CD4-positive, alpha-beta T cell treated with Interleukin-4 for 1 hour (primary cell): ENCODE measurements at places on chromosomes 6 and 20.
A peak's percentile ranks its signal among the peaks of the same experiment; 100 is the strongest.

DNA sequence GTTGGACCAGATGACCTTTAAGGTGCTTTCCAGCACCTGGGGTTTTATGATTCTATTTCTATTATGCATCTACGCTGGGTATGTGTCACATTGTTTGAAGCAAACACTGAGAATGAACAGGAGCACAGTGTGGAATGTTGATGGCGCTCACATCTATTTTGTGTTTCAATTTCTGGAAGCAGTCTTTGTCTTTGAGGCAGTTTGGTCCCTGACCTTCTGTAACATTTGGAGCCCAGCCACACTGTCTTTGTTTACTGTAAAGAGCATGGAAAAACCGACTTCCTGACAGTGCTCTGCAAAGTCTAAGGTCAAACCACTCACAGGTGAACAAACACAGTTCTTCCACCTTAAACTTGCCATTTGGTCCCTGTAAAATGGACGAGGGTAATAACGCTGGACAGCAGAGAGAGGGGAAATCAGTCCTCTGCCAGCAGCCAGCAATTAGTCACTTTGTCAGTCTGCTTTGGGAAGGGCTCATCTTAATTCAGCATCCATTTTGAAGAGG is 155.5 kb downstream of the PRL start:
- DNase-seq: no peak

DNA sequence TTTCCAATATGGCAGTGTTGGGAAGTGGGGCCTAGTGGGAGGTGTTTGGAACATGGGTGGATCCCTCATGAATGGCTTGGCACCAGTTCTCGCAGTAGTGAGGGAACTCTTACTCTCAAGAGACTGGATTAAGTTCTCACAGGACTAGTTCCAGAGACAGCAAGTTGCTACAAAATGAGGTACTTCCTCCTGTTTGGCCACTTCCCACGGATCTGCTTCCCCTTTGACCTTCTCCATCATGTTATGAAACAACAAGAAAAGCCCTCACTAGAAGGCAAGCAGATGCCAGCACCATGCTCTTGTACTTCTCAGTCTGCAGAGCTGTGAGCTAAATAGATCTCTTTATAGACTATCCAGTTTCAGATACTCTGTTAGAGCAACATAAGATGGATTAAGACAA is 3.1 kb downstream of the RSPH3 start:
- DNase-seq: no peak

DNA sequence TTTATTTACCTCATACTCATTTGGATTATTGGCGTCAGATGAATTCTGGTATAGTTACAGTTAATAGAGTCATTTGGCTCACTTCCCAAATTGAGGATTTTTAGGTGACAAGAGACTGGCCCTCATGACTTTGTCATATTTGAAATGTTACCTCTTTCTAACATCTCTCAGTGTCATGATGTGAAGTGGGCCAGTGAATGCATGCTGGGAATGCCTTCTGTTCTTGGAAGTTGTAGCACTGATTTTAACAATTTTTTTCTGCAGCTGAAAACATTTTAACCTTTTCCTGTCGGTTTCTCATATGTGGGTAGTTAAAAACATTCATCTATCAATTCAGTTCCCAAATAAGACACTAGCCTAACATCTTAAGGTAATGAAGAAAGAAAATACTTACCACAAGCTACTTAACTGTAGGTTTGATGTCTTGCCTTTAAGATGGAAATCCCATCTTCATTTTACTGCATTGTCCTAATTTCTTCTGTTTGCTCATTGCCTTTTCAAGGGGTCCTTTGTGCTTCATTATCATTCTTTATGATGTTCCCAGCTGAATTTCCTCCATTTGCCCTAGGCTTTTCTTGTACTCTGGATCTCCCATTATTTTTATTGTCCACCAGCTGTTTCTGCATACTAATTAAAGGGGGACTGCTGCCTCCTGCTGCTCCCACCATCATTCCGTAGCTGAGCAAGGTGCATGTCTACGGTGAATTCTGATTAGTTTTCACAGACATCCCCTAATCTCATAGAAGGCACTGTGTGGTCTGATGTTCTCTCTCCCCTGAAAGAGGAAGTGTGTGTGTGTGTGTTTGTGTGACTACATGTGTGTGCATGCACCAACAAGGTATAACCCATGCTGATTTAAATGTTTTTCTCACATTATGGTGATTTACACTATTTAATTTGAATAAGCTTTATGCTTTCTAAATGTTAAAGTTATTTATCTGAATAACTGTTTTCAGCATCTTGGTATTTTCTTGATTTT is 109.5 kb downstream of the B3GAT2 start:
- DNase-seq: no peak

DNA sequence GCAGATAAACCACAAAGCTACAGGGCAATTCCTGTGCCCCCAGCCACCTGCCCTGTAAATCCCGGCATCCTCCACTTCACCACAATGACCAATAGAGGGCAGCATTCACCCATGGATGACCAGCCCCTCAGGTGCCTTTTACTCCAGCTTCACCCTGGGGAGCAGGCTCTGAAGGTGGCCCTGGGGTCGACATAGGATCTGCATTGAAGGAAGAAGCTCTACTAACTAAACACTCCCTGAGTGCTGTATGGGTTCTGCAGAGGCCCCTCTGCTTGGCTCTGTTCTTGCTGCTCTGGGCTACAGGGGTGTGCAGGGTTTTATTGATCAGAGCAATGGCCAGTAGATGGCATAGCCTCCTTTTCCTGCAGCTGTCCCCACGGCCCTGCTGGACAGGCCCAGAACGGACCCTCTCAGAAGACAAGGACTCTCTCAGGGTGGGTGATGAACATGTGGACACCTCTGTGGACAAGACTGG is 20.3 kb downstream of the CST4 start:
- DNase-seq: peak; percentile 42

DNA sequence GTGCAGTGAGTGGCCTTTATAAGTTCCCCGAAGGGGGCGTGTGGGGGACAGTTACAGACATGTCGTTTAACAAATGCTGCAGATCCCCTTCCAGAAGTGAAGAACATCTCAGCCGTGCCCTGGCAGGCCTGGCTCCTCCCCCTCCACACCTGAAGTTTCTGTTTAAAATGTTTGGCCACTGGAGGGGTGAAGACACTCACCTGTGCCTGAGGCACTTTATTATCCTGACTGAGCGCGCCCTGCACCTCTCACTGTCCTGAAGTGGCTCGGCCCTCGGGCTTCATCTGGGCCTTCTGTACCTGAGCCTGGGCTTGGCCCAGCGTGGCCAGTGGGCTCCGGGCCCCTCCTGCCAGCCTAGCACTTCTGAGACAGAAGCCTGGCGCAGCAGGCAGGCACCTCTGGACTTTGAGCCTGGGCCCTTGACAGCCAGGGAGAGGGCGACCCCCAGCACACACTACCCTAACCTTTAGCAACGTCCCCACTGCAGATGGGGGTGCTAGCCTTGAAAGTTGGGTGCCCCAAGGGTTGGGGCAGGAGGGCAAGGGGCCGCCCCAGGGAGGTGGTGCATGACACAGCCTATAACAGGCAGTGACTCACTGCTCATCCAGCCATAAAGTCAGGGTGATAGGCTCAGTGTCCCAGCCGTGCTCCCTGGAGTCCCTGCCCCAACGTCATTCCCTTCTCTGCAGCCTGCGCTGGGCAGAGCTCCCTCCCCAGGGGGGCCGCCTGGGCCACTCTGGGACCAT is 13.6 kb upstream of the GATA5 start:
- no peak for DNase-seq

GRCh38 chr20:38350879-38351775 is 4.8 kb downstream of the LBP start:
- DNase-seq: no peak

DNA sequence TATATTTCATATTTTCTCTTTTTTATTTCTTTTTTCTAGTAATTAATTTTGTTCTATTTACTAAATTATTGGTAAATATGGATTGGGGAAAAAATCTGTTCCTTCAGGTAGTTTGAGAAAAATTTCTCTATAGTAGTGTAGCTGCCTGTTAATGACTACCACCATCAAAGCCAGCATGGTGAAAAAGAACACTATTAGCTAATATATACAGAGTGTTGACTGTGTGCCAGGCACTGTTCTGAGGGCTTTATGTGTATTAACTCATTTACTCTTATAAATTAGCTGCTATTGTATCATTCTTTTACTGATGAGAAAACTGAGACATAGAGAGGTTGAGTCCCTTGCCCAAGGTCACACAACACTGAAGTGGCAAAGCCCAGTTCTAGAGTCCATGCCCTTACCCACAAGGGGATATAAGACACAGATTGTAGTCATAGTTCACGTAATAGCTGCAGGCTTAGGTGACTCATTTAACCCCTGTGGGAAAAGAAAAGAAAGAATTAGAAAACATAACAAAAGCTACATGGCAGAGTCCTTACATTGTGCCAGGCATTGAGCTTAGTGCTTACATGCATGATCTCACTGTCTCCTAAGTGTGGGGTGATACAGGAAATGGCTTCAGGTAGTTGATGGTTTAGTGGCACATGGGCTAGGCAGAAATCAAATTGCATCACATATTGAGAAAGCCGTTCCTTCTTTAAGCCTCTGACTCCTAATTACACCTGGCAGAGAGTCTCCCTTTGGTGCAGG is 12.2 kb upstream of the AKIRIN2 start:
- no peak for DNase-seq

GRCh38 chr6:44225579-44226325 is 2.4 kb downstream of the SLC29A1 start:
- no peak for DNase-seq

DNA sequence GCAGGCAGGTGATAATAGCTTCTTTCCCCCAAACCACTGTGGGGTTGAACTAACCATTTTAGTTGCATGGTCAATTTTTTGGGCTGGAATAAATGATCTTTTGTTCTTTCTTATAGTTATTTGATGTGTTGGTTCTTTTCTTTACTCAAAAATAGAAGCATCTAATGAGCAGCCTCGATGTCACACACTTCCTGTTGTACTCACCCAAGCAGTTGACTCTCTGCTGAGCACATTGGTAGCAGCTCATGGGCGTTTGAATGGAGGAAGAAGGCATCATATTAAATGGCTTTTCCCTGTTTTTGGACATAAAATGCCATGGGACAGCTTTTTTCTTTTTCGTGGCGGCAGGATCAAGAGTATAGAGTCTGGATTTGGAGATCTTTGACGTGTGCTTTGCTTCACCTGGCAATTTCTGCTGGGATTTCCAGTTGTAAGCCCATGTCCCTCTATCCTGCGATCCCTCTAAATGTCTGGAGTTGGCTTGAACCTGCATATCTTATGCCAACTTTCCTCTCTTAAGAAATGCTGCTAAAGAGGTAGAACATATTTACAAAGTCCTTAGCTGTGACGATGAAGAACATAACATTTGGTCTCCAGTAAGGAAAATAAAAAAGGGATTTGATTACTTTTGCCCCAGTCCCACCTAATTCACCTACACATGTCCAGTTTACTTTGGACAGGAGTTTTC is 268.3 kb downstream of the PRL start:
- DNase-seq: no peak

DNA sequence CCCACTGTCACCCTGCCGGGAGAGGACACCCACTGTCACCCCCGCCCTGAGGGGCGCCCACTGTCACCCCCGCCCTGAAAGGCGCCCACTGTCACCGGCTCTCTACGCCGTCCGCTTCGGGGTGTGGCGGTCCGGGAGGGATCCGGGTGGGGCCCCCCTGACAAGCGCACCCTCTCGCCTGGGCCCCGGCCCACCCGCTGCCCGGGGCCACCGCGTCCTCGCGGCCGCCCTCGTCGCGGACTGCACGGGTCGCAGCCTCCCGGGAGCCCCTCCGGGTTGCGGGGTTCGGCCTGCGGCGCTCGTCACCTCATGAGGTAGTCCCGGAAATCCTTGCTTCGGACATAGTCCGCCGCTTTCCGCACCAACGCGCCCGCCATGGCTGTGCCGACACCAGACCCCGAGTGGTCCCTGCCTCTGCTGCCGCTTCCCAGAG is 224 bp downstream of the MPC1 start:
- no peak for DNase-seq

GRCh38 chr6:74289884-74290283 is 593.9 kb downstream of the CD109 start:
- no peak for DNase-seq

DNA sequence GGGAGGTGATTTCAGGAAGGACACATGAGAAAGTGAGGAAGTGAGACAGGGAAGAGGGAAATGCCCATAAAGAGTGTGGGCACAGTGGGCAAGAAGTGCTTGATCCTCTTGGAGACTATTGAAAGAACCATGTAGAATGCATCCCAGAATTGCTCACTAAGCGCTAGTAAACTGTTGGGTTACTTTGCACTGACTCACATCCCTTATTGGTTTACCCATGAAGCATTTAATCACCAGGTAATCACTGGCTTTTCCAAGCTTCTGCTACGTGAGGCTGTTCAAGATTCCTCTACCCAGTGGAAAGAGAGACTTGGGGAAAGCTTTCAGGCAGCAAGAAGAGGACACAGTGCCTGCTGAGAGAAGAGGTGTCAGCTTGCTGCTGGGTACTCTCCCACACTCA is 410.0 kb upstream of the JAG1 start:
- no peak for DNase-seq

GRCh38 chr6:1222728-1223595 is 88.9 kb upstream of the FOXQ1 start:
- DNase-seq: no peak

DNA sequence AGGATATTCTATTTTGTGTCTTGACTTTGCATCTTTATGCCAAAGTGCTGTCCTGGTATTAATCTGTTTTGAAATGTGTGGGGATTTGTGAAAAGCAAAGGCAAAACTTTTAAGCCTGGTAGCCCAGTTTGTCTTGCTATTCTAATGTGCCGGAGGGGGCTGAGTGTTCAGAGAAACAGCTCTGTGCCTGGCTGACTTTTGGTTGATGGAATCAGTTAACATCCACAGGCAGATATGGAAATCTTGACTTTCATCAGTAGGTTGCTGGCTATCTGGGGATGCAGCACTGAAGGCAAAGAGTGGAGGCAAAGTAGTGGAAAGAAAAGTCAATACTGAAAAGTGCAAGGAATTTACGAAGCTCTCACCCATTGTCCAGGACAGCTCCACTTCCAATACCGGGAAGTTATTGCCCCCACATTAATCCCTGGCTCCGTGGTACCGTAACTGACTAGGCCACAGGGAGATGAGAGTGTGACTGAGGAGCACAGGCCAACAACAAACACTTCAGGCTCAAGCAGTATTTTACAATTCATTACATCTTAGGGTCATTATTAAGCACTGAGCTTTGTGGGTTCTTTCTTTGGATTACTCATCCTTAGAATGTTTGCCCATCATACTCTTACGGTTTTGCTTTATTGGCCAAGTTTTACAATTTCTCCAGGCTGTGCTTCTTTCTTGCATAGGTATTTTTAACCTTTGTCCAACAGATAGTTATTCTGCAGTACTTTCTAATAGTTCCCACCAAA is 164.6 kb downstream of the MTFR2 start:
- no peak for DNase-seq

- no peak for DNase-seq
Measured at GRCh38 chr6:134537146-134537555, 219.2 kb upstream of the SGK1 start.

- no peak for DNase-seq
Measured at GRCh38 chr6:34890533-34890925, 1.5 kb downstream of the ANKS1A start.
